ENCODE measurements at places on chromosomes 4 and X.

DNA sequence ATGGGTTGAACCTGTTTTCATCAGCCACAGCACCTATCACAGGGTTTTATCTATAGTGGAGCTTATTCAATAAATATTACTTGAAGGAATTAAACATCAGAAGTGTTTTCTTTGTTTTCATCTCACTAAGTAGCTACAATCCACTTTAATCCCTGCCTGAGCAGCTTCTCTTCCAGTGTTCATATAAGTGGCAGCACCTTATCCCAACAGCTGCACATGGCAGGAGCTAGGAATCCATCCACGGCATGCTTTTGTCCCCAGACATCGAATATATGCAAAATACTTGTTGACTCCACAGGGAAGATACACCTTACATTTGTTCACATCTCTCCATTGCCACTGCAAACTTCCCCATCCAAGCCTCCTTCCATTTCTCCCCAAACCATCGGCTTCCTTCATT, 549.8 kb upstream of the FAM241A start:
- no peak for DNase-seq

GRCh38 chr4:18366892-18367291, 345.3 kb upstream of the LCORL start:
- no peak for DNase-seq

DNA sequence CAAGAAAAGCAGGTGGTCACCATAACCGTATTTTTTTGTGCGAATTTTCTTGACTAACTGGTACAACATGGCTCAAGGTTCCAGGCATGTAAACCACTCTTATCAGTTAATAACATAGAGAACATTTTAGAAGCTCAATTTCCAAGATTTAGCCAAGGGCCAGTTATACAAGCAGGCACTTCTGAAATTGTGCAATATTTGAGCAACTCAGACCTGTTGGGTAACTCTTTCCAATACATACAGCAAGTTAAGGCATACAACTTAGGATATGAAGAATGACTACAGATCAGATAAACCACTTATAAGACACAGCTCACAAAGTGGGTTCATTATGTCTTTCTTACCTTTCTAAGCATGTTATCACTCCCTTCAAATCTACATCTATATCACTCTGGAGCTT, 43.9 kb downstream of the ZNF280C start:
- no peak for DNase-seq

DNA sequence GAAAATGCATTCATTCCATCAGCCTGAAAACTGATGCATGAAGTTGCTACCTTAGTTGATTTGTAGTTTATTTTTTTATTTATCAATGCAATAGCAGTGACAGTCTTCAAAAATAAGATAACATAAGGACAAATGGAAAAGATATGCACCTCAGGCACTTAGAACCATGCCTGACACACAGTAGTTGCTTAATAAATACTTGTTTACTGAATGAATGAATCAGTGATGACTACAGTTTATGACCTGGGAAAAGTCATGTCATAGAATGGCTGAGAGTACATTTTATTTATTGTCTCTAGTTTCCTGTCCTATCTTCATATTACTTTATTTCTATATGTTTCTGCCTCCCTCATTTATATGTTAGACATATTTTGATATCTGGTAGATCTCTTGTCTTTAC, 171.8 kb downstream of the TLL1 start:
- DNase-seq, result no peak

DNA sequence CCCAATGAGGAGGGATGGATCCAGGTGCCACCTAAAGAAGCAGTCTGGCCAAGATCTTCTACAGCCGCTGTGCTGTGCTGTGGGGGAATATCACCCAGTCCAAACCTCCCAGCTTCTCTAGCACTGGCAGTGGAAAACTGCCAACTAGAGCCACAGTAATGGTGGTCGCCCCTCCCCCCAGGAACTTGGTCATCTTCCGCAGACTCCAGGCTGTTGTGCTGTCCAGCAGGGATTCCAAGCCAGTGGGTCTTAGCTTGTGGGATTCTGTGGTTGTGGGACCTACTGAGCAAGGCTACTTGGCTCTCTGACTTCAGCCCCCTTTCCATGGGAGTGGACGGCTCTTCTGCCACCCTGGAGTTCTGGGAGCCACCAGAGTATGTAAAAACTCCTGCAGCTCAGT, 18.2 kb downstream of the GPRASP1 start:
- DNase-seq, result no peak

DNA sequence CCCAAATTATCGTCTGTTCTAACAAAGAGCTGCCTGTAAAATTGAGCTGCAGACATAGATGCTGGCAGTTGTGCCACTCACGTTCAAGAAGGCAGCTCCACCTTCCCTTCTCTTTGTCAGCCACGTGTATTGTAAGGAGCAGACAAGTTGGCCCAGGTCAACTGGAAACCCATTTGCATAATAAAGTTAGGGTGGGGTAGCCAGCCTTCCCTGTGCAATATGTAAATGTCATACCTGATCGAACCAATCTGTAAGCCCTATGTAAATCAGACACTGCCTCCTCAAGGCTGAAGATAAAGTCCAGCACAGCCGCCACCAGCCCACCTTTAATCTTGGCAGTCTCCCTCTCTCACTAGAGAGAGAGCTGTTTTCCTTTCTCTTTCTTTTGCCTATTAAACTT, 117.2 kb downstream of the TMEM144 start:
- DNase-seq, result no peak

- no peak for DNase-seq
These were observed 186.8 kb downstream of the TMA16 start for GRCh38 chr4:163681208-163681821.

DNA sequence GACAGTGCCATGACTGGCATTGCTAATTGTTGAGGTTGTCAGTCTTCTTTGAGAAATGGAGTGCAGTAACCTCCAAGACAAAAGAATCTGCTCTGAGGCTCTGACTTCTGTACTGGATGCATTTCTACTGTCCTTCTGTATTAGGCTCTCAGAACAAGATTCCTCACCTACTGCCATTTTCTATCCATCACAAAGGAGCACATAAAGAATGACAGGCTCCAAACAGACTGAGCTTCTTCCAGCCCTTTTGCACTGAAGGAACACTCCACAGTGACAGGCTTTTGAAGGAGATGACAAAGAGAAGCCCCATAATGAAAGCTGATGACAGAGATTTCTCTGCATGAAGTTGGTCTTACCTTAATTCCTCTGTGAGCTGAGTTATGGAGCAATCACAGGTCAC, 162.2 kb downstream of the PCDH19 start:
- DNase-seq, result no peak

DNA sequence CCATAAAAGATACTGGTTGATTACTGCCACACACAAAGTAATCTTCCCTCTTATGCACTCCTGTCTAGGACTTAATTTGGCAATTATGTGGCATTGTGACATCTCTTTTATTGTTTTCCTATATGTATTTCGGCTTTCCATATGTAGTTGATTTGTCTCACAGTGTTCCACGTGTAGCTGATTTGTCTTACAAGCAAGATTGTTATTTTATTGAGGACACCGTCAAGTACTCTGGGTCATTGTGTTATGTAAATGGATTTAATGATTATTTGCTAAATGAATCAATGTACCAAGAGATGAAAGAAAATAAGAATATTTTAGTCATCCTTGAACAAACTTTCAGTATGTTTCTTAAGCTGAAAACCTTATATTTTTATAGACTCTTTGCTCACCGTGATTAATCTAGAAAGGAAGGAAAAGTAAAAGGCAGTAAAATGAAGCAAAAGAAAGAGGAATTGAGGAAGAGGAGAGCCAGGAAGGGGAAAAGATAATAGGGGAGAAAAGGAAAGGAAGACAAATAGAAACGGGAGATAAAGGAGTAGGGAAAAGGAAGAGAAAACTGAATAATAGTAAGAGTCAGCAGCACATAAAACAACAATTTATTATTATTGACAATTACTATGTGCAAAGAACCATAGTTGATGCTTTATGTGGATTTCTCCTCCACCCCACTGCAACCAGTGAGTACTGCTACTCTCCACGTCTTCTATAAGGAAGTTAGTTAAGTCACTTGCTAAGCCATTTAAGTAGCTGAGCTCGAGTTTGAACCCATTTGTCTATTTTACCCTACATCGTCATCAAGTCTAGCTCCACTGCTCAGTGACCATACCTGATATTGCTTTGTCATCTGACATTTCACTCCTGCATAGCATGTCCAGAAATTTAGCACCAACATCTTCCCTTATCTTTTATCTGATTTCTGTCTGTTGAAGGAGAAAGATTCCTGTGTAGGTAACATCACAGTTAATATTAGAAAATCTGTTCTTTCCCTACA, 336.5 kb downstream of the BMPR1B start:
- no peak for DNase-seq

Data from stimulated activated CD8-positive, alpha-beta memory T cell treated with anti-CD3 and anti-CD28 coated beads, Interleukin-4, amount 100 ng/mL, for 4 hours (primary cell).